ENCODE measurements at places on chromosomes 11 and 22. TPM values are rescaled to one million over a fixed set of nuclear protein-coding genes. Genes with fewer than 3 reads are reported as not detected.
A peak's percentile ranks its signal among the peaks of the same experiment; 100 is the strongest.

DNA sequence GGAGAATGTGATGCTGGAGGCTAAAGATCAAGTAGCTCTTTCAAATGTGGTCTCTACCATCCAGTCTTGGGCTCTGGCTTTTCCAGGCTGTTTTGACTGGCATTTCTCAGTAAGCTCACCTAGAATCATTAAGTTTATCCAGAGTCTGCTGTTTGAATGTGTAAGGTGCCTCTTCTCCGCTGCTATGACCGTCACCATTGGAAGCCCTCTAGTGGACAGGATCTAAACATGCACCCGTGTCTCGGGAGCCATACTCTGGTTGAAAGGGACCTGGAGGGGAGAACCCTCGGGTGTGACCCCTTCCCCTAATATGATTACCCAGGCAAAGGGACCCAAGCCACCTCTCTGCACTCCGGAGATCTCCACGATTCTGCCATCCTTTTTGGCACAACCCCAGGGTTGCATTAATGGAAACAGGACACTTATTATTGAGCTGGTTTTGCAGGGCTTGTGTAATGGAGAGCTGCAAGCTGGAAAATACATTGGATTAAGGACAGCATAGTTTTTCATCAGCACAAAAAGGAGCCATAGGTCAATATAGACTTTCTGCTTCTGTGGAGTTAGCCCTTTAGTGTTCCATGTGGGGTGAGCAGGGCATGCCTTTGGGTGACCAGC lies 191.0 kb upstream of the LARGE1 start:
- no peaks in the 10 kb centered on the region for H3K36me3 ChIP-seq
- no peaks in the 10 kb centered on the region for H3K4me1 ChIP-seq
- no peak overlapping the region for H3K27ac ChIP-seq
- H3K27me3 ChIP-seq, result no peaks in the 10 kb centered on the region
- no peak overlapping the region for H3K4me3 ChIP-seq

- H3K36me3 ChIP-seq, result peaks cover 2% of the 10 kb centered on the region
- H3K4me1 ChIP-seq, result no peaks in the 10 kb centered on the region
- no peak overlapping the region for H3K4me3 ChIP-seq
- peaks cover 27% of the 10 kb centered on the region for H3K27me3 ChIP-seq
Measured at GRCh38 chr11:87966694-87967093, 208.5 kb downstream of the RAB38 start.

- no peak for DNase-seq
- peak overlapping the region; percentile 87 for H3K27ac ChIP-seq
- peaks cover 23% of the 10 kb centered on the region for H3K4me1 ChIP-seq
- H3K36me3 ChIP-seq, result peaks cover 2% of the 10 kb centered on the region
Measured at GRCh38 chr22:45240104-45240809, 437 bp downstream of the KIAA0930 start.

Gene NXPE1
- total RNA-seq, result not detected

- no peaks in the 10 kb centered on the region for H3K27me3 ChIP-seq
- H3K4me3 ChIP-seq, result peak overlapping the region; percentile 85
- H3K4me1 ChIP-seq, result peaks cover 18% of the 10 kb centered on the region
- H3K27ac ChIP-seq, result peak overlapping the region; percentile 91
- no peak for DNase-seq
Measured at GRCh38 chr11:108853864-108854263, 189.0 kb downstream of the DDX10 start.
